Right atrium auricular region (tissue), 2 donors: ENCODE measurements at places on chromosomes 3 and 15. TPM values are rescaled to one million over a fixed set of nuclear protein-coding genes. Genes with fewer than 3 reads are reported as not detected.

The ZBTB47 gene
- 92.4 TPM for total RNA-seq

The LHFPL4 gene
- total RNA-seq, result not detected

- DNase-seq, result no peak
- no peak overlapping the region for H3K4me3 ChIP-seq
- no peaks in the 10 kb centered on the region for H3K36me3 ChIP-seq
- H3K27ac ChIP-seq, result no peak overlapping the region
These were observed 174.5 kb downstream of the FNDC3B start for GRCh38 chr3:172213904-172214303.

DNA sequence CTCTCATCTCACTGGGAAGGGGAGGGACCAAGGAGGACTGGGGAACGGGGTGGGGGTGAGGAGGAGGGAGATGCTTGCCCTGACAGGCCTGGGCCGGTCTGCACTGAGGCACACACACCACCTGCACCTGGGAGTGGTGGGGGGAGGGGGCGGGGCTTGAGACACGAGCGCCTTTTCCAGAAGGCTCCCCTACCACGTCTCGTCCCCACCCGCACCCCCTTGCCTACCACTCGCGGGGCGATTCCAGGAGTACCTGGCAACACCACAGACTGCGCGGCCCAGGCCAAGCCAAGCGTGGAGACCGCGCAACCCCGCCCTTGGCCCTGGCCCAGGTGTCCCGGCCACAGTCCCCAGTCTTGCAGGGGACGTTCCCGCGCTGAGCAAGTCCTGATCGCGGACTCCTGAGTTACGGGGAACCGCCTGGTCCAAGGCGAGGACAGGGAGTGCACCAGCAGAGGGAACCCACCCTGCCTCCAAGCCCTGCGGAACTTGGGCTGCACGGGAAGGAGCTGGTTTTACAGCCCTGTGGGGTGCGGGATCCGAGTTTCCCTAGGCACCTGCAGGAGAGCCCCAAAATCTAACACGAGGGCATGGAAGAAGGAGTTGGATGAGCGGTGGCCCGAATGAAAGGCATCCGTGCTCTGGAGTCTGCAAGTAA lies 68.1 kb upstream of the SH3GL3 start:
- H3K36me3 ChIP-seq, result no peaks in the 10 kb centered on the region
- DNase-seq, result no peak
- peaks cover 8% of the 10 kb centered on the region for H3K27me3 ChIP-seq
- H3K4me3 ChIP-seq, result no peak overlapping the region
